Stimulated activated CD8-positive, alpha-beta memory T cell treated with anti-CD3 and anti-CD28 coated beads, Interleukin-4, amount 100 ng/mL, for 4 hours (primary cell): ENCODE measurements at places on chromosomes 6 and 20.

DNA sequence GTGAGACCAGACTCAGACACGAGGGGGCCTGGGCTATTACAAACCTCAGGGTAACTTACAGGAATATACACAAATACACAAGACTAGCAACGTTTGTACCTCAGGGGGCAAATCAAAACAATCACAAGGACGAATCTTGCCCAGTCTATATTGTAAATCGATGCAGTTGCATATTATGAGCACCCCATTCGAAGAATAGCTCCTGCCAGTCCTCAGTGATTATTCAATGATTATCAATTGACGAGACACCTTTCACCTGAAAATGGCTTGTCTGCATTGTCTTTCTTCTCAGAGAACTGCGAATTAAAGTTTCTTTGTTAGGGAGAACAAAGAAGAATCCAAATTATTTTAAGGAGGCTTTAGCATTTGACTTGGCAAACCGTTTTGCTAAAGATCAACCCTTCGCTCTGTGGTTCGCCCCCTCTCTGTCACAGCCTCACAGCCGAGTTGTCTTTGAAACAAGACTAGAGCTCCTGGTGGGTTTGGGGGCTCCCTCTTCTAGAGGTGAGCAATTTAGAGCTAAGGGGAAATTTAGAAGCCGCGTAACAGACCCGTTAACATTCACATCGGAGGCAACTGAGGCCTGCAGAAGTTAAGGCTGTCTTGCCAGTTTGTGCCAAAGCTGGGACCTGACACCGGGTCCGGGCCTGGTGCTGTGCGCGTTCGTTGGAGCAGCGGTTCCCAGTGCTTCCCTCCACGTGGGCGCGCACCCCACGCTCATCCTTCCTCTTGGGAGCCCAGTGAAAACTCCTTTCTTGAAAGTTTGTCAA is 24.9 kb upstream of the MAP3K7 start:
- no peak for DNase-seq

GRCh38 chr6:158389193-158389919 is 77.1 kb downstream of the TULP4 start:
- no peak for DNase-seq

- no peak for DNase-seq
These were observed 766.5 kb downstream of the HDGFL1 start for GRCh38 chr6:23335894-23336293.

DNA sequence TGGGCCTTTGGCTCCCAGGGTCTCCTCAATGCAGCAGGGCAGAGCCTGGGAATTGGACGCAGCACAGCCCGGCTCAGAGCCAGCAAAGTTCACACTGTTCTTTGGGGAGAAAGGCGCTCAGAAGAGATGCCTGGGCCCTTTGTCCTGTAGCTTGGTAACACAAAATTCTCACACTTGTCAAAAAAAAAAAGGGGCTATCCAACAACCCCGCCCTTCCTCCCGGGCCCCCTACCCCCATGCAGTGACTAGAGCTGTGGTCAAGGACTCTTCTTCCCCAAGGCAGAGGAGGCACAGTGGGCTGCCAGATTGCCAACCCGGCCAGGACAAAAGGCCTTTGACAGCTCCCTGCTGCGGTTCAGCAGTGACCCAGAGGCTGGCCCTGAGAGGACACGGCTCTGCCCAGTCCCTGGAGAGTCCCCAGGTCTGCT is 2.0 kb downstream of the NKAIN4 start:
- DNase-seq = no peak

DNA sequence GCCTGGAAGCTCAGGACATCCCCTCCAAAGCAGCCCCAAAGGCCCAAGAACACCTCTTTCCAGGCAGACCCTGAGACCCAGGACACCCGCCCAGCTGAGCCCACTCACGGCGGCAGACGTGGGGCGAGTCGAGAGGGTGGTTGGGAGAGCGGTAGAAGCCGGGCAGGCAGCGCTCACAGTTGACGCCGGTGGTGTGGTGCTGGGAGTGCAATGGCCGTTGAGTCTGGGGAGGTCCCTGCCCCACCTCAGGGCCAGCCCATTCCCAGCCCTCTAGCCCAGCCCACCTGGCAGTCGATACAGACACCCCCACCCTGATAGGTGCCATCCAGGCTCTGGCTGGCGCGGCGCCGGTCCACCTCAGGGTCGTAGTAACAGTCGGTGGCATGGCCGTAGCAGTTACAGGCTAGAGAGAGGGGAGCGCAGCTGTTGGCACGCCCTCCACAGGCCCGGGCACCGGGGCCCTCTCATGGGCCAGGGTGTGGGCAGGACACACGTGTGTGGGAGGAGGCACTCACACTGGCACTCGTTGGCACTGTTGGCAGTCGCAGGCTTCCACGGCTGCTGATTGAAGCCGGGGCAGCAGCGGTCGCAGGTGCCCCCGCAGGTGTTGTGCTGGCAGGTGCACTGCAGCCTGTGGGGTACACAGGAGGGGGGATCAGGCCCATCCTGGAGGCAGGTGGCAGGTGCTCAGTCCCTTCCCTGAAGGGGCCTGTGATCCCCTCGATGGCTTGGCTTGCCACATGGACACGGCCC is 20.5 kb downstream of the LAMA5 start:
- DNase-seq = no peak

DNA sequence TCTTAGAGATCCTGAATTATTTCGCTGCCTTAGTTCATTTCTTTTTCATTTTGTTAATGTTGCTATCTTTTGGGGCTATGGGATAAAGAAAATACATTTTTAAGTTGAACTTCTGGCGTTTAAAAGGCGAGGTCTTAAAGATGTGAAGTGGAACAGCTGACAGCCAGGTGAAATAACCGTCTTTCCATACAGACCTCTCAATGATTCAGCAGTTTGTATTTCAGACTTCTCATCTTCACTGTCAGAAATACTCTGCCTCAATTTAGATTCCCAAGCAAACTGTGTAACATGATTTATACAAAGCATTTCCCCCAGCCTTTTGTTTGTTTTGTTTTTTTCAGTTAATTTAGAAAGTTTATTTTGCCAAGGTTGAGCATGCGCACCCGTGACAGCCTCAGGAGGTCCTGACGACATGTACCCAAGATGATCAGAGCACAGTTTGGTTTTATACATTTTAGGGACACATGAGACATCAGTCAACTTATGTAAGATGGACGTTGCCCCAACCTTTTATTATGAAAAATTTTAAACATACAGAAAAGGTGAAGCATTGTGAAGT is 40.0 kb downstream of the SLC9A8 start:
- DNase-seq = no peak

DNA sequence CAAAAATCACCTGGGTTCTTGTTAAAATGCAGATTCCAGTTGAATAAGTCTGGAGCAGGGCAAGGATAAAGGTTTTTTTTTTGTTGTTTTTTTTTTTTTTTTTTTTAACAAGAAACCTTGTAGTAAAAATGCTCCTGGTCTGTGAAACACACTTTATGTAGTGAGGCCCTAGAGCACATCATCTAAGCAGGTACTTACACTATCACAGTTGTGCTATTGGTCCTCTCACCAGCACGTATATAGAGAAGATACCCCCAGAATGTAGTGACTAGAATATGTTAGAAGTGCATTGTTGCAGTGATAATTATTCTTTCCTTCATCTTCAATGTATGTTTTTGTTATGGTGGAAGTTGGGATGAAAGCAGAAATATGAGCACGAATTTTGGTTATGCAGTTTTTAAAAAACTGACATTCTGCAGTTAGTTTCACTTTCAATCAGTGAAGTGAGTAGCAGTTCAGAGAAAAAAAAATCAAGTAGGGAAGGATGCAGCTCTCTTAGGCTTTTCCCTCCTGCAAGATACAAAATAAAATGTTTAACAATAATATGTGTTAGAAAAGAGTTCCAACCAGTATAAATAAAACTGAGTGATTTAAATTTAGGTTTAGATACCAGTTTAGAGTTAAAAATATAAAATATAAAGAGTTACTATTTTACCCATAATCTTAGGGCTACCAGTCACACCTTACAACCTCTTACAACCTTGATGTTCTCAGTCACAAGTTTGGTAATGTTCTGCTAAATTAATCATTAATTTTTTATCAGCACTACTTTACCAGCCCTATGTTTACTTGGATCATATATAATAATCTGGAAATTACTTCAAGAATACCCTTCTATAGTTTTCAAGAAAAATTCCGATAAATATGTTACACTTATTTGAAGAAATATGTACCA is 9.2 kb upstream of the DEFB113 start:
- no peak for DNase-seq
